ENCODE measurements at places on chromosomes 11 and 22.

DNA sequence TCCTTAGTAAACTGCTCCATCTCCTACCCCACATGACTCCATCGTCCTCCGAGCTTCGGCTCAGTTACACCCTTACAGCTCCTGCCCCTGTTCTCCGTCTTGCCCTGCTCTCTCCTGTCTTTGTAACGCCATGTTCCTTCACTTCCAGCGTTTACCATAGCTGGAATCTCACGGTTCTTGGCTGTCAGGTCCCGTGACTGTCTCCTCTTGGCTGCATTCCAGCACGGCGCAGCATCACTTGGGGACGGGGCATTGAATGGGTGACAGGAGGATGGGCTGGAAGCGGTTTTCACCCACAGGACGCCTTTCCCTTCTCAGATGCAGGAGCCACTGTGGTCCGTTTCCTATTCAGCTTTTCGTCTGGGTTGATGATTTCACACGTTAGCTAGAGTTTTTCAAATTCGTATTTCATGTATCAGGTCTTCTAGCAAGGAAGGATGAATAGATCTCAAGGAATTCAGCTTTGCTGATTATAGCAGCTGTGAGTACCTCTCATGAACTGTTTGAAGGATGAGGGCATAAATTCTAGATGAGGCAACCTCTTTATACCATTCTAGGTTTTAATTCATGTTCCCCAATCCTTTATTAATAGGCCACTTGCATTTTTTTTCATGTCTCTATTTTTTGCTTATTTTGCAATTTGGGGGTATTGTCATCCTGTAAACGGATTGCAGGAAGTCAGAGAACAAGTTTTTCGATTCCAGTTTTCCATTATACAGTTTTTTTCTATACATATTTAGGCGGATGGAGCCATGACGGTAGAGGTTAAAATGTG is 29.1 kb downstream of the ZBED4 start:
- no peak for DNase-seq

- DNase-seq = peak; percentile 63
Measured at GRCh38 chr11:125448136-125448535, 47.9 kb downstream of the FEZ1 start.

GRCh38 chr11:10356161-10356560 is 51.3 kb downstream of the ADM start:
- DNase-seq = no peak

GRCh38 chr11:116787436-116787785 is 412 bp downstream of the ZPR1 start:
- no peak for DNase-seq

DNA sequence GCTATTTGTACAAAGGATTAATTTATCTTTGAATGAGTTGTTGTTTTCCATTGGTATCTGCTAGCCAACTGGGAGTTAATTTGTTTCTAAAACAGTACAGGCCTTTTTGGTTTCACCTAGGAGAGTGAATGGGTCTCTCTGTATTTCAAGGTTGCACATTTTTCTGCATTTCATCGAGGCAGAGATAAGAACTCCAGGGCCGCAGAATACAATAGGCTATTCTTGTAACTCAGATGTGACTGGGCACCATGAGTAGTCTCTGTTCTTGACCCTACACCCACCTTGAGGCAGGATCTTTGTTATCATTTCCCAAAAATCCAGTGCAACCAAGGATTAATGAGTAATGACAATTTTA is 51.7 kb upstream of the OR9Q1 start:
- DNase-seq = no peak

GRCh38 chr11:35390737-35391682 is 28.3 kb downstream of the SLC1A2 start:
- no peak for DNase-seq

DNA sequence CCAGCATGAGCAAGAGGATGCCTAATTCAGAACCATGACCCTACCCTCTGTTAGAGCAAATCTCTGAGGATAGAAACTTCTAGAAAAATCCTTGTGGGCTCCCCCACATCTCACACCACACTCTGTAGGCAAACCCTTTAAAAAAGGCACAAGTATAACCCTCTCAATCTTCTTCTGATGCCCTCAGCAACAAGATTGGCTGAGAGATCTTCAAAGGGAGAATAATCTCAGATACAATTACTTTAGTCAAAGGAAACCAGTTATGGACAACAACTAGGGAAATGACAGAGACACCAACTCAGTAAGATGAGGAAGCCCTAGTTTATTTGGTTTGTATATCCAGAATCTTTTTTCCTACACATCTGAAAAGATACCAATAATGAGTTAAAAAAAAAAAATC is 49.2 kb downstream of the LIF start:
- no peak for DNase-seq

DNA sequence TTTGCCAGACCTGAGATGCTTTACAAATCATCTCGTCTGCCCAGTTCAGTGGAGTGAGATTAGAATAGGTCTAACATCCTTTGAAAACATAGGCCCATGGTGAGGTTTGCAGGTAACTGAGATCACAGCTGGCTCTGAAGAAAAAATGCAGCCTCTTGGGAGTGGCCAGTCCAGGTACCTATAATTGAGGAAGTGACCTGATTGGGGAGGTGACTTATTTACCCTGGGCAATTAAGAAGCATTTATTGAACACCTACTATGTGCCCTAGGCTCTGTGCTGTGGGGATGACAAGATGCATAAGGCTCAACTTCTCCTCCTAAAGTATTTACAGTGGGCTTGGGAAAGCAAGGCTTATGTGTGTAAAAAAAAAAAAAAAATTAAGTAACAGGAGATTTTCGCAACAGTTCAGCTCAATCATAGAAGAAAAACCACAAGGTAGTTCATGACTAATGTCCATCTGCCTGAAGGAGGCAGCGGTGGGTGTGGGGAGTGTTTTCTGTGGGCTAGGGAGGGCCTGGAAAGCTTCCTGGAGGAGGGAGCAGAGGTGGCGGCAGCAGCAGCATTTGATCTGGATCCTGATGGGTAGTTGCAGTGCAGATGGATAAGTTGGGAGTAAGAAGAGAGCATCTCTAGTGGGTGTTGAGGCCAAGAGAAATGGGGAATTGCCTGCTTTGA is 16.1 kb downstream of the MICAL2 start:
- DNase-seq = no peak

DNA sequence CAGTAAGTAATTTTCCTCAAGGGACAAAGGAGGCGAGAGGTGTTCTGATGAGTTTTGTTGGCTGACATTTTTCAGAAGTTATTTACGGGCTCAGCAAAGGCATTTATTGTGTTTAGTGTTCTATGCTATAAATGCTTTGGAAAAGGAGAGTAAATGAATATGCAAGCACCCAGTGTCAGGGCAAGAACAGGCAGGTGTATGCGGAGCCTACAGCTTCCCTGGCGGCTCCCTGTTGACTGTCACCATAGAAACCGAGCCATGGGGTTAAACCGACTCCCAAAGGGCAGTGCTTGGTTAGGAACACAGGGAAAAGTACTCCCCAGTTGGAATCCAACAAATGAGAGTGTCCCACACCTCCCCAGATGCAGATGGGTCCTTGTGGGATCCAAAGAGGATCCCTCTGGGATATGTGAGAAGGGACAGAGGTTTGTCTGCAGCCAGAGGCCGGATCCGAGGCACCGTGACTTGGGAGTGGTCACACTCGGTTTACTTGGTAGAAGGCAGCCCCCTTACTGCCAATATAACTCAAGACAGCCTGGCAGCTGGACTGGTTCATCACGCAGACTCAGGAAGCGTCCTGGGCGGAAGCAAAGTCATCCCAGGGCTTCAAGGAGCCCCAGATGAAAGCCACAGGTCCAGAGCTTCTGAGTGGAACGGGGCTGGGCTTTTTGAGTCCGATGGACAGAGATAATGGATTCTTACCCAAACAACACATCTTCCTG is 329.7 kb downstream of the CTTN start:
- DNase-seq = no peak

GRCh38 chr11:127137771-127138280 is 137.3 kb upstream of the KIRREL3 start:
- DNase-seq = no peak

GRCh38 chr22:17872471-17872870 is 98.2 kb upstream of the BID start:
- no peak for DNase-seq

- no peak for DNase-seq
Measured at GRCh38 chr11:66050581-66051231, 1.5 kb upstream of the SF3B2 start.

DNA sequence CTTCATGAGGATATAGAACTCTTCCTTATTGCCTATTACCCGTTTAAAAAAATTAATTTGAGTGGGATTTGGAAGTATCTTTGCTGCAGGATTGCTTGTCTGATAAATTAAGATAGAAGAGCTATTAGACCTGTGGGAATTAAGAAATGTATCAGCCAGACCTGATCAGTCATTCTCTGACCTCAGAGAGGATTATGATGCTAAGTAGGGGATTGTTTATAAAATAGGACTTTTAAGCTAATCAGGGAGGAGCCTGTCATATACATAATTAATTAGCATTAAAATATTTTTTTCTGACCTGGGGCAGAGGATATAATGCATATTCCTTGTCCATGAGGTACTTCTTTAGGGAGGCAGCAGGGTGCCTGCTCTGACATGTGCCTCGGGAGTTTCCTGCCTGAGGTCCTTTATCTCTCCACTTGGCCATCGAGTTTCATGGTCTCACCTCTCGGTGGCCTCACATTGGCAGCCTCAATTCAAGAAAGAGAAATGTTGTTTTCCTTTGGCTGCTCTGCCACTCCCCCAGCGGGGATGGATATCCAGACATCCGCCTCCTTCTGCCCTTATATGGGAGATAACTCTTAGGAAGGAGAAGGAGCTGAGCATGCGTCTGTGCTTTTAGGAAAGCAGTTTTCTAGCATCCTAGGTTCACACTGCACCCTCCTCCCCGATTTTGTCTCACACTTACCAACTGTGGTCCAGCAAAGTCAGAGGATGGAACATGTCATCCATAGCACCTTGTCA is 41.1 kb downstream of the DIXDC1 start:
- peak; percentile 94 for DNase-seq

DNA sequence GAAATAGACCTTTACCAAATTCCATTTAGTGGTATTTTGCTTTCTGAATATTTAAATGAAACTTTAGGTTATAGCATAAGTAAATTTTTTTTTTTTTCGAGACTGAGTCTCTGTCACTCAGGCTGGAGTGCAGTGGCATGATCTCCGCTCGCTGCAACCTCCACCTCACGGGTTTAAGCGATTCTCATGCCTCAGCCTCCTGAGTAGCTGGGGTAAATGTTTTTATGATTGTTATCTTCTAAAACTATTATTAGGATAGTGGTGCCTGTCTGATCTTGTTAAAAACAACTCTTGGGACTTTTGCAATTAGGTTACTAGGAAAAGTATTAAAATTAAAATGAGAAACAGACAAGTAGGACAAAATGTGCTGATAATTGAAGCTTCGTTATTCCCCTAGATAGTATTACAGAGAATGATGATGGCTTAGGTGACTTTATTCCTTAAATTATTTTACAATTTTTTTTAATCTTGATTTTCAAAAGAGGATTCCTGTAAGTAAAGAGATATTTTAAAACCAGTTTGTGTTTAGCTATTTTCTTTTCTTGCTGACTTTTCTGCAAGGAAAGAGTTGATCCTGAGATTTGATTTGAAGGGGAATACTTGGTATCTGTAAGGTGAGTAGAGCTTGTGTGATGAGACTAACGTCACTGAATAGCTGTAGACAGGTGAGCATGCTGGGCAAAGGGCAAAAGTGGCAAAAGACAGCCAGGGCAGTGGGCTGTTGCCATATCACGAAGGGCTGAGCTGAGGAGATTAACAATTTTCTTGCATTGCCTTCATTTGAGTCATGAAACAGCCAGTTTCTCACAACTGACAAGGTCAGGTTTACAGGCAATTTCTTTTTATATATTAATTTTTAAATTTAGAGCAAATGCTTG is 20.8 kb downstream of the CRKL start:
- no peak for DNase-seq

DNA sequence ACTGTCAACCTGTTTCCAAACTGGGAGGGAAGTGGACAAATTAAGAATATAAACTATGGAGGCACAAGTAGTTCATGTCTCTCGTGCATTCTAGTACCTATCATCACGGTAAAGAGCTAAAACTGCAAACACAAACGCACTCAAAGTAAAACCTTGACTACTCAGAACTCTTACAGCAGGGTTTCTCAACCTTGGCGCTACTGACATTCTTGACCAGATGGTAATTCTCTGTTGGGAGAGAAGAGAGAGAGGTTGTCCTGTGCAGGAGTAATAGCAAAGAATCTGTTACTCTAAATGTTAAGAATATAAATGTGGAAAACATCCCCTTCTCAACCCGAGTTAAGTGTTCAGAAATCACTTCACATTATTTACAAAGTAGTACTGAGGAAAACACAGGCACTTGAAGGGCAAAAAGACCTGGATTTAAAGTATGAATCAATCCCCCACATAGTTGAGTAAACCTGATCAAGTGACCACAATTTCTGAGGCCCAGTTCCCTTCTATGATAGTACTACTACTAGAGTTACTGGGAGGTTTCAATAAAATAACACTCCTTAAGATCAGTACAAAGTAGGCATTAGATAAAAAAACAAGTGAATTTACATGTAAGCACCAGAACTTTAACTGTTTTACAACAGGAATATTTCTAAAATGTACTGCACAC is 73.1 kb upstream of the ARHGAP32 start:
- no peak for DNase-seq

DNA sequence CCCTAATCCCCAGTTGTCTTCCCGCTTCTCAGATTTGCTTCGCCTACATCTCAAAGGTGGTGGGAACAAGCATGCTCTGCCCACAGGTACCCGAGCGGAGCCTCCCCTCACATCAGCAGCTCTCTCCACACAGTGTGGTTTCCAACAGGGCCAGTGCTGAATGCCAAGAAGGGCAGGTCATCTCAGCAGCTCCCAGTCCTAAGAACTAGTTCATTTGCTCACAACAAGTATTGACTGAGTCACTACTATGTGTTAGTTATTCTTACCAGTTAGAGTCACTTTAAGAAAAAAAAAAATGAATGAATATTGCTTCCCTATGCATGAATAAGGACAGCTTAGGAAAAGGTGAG is 66.2 kb downstream of the THAP12 start:
- no peak for DNase-seq

DNA sequence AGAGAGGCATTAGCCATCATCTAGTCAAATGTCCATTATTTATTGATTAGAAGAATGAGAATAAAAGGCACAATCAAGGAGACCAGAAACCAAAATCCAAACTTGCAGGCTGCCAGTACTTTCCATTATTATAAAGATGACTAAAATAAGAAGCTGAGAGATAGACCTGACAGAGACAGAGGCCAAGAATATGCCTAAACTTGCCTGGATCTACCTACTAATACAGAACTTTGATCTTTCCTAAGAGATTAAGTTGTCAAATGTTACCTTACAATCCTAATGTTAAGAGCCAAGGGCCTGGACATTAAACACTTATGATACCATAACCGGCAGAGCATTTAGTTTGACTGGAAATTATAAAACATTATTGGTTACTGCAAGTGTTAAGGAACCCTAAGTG is 6.2 kb downstream of the LGR4 start:
- no peak for DNase-seq

DNA sequence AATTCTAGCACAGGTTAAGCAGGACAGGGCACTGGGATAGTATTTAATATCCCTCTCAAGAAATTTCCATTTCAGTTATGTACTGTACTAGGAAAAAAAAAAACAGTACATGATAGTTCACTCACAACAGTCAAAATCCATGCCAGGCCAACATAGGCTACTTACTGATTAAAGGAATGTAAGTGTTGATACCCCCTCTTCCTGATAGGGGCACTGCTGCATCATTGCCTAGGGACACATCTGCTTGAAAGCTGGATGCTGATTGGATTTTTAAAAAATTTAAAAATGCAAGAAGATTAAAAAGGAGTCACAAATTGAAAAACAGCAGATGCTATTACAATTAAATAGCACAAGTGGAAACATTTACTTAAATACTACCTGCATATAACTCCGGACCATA is 43.4 kb downstream of the APOL5 start:
- DNase-seq = peak; percentile 29

- no peak for DNase-seq
Measured at GRCh38 chr11:118448294-118448693, 12.0 kb downstream of the KMT2A start.

All from Ammon's horn (tissue), 1 donor.